ENCODE measurements at places on chromosomes 3 and 15.
A peak's percentile ranks its signal among the peaks of the same experiment; 100 is the strongest.

DNA sequence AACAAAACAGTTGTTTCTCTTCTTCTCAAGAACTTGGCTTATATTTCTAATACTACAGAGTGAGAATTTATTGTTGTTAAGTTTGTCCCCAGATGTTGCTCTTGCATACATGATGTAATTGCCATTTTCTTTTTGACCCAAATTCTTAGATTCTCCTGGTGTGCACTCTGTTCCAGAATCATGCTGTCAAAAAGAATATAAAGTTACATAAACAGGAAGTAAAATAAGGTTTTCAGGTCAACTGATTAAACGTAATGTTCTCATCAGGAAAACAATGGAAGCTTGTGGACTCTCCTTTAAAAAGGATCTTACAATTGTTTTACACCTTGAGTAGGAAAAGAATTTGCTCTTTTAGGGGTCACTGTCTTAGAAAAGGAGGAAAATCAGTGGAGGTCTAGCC, 121.8 kb downstream of the ADAM10 start:
- no peak for DNase-seq

- DNase-seq = no peak
Observed at GRCh38 chr15:68990231-68990991, 24.1 kb upstream of the NOX5 start.

- DNase-seq = no peak
Observed at GRCh38 chr15:82129761-82130160, 83.9 kb upstream of the MEX3B start.

DNA sequence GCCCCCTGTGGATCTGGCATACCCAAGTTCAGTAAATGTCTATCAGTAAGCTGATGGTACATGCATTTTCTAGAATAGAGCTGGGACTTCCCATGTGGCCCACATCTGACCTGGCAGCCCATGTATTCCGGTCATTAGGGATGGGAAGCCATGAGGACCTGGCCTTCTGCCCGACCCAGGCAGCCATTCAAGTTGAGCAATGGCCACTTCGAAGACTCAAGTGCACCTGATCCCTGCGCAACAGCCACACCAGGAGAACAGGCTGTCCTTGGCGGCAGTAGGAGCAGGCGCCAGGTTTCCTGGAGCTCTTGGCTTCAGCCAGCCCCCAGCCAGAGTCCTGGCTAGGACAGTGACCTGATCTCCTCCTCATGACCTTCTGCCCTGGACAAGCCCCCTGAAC, 14.6 kb downstream of the HEMK1 start:
- DNase-seq = no peak

GRCh38 chr3:23752126-23752525, 53.6 kb upstream of the UBE2E1 start:
- DNase-seq = peak; percentile 93

GRCh38 chr15:68572309-68572708, 6.5 kb upstream of the CORO2B start:
- DNase-seq = no peak

GRCh38 chr3:22846566-22846965, 356.6 kb upstream of the UBE2E2 start:
- DNase-seq = no peak

DNA sequence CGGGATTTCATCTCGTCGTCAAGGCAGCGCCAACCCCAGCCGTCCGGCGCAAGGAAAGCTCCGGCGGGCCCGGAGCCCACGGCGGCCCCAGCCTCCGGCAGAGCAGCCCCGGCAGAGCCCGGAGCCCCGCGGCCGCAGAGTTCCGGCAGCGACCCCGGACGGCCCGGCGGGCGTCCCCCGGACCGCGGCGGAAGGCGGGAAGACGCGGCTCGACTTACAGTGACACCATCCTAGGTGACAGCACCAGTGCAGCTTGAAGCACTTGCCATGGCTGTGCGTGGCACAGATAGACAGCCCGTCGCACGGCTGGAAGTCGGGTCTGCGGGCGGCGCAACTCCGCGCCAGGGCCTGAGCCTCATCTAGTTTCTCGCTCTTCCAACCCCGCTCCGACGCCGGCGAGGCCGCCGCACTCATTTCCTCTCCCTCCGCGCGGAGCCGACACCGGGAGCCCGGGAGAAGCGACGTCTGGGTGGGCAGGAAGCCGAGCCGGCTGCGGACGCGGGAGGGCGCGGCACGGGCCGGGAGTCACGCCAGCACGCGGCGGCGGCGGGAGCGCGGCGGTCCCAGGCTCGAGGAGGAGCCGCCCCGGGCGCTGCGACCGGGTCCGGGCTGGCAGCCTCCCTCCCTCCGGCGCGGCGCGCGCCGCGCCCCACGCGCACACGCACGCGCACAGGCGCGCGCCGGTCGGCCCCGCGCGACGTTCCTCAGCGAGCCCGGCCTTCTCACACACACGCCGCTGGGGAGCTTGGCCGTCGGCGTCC, at the start of gene C3orf70:
Gene C3orf70, minus strand, starts transcription at position 651 of the 761 bp plus-strand sequence. Its CDS starts 237 bp downstream, at position 414.
- peak; percentile 71 for DNase-seq

DNA sequence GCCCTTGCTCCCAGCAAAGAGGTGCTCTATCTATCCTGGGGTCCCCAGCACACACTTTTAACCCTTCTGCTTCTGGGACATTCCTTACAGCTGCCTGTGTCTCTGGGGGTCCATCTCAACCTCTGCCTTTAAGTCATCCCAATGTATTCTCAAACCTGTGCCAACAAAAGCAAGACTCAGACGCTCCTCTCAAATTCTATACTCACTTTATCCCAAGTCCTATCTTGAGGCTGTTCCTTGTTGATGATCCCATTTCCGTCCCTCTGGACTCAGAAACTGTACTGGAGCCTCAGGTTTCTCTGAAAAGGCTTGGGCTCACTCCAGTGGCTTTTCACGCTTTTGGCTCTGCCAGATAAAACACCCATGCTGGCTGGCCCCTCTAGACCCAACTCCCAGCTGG, 69.7 kb downstream of the XXYLT1 start:
- no peak for DNase-seq

GRCh38 chr3:37863949-37864822, 2.5 kb downstream of the CTDSPL start:
- peak; percentile 77 for DNase-seq

- no peak for DNase-seq
Observed at GRCh38 chr15:71683411-71684274, 126.7 kb upstream of the NR2E3 start.

- peak; percentile 46 for DNase-seq
Observed at GRCh38 chr15:77025083-77025901, 30.4 kb downstream of the PSTPIP1 start.

- peak; percentile 71 for DNase-seq
Observed at GRCh38 chr3:160133757-160134156, 91.5 kb upstream of the C3orf80 start.

DNA sequence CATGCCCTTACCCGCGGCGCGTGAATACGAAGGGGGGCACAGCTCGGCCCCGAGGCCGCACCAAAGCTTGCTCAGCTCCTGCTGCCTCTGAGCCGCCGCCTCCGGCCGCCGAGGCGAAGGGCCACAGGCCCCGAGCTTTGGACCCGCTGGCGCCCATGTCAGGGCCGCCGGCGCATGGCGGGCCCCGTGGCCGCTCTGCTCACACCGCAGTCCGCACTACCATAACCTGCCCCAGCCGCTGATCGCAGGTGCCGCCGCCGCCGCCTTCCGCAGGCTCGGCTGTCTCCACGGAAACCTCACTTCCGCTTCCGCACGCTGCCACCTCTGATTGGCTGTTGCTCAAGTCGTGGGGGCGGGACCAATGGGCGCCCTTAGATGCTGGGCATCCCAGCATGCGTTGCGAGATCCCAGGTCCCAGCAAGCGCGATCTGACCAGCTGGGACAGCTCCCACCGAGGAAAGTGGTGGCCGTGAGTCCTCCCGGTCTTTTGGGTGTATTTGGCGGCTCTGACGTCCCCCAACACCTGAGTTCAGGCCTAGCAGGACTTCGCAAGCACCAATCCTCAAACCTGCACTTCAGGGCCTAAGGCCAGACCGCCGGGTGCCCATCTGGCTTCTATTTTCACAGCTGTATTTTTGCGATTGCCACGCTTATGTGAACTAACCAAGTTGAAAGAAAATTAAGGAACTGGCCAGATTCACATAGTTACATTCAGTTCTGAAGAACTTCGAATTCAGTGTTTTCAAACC, at the start of gene TUSC2:
Gene TUSC2, minus strand, starts transcription at position 281 of the 749 bp plus-strand sequence. Its CDS starts 124 bp downstream, at position 157.
- DNase-seq = peak; percentile 98

GRCh38 chr3:10563396-10563795, 58.0 kb upstream of the ATP2B2 start:
- DNase-seq = no peak

DNA sequence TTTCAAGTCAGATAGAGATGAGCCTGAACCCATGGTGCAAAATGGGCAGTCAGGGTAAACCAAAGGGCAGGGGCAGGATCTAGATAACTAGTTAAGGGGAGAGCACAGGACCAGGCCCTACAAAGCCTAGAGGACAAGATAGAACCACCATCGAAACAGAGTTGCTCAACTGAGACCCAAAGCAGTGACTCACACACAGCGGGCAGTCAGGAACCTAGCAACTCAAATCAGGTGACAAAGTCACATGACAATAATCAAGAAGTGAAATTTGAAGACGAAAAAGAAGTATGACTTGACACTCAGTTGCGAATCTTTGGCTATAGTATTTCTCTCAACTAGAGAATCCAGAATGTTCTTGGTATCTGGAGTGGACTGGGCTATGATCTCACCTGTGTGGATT, 136.0 kb upstream of the PTPRG start:
- DNase-seq = no peak

DNA sequence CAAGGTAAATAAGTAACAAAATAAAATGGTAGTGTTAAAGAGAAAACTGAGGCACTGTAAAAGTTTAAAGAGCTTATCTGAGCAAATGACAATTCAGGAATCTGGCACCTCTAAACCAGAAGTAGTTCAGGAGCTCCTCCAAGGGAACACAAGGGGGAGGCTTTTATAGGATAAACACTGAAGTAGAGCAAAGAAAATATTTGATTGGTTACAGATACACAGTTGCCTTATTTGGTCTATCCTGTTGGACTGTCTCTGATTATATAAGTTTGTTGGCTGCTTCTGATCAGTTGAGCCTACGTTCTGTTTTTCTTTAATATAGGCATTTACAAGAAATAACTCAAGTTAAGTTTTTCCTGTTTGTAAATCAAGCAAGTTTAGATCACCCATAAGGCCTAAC, 146.9 kb downstream of the ERC2 start:
- DNase-seq = no peak

DNA sequence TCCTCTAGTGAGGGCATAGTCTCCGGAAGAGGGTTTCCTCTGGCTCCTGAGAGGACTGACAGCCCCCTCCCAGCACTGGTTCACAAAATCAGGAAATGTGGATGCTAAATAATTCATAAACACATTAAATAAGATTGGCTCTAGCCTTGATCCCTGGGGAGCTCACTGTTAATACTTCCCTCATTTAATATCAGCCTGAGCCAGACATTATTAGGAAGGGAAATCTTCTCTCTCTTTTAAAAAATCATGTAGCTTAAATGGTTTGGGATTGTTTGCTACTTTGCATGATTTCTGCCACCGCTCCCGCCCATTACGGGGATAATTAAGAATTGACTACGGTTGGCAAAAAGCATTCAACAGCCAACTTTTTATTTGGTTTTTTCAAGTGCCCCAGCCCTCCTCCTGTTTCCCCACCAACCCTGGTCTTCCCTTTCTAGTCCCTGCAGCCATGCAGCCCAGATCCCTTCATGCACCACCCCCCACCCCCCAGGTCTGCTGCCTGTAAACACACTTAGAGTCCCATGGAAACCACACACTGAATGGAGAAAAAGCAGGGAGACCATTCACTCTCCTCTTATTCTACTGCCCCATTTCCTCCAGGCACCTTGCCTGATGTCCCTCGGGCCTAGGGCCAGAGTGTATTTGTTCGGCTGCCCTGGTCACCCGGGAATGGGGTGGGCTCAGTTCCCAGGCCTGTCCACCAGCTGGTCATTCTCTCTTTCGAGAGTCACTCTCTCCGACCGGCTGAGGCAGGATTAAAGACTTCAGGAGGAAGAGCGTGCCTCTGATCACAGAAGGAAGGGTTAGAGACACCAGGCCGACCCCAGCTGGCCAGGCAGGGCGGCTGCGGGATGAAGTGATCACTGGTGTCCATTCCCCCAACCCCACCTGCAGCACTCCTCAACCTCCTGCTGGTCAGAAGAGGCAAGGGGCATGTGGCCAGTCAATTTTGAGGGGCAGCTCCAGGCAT, 45.1 kb downstream of the SEMA5B start:
- DNase-seq = peak; percentile 78

- peak; percentile 53 for DNase-seq
Observed at GRCh38 chr15:101063891-101064794, 145.0 kb downstream of the LRRK1 start.

DNA sequence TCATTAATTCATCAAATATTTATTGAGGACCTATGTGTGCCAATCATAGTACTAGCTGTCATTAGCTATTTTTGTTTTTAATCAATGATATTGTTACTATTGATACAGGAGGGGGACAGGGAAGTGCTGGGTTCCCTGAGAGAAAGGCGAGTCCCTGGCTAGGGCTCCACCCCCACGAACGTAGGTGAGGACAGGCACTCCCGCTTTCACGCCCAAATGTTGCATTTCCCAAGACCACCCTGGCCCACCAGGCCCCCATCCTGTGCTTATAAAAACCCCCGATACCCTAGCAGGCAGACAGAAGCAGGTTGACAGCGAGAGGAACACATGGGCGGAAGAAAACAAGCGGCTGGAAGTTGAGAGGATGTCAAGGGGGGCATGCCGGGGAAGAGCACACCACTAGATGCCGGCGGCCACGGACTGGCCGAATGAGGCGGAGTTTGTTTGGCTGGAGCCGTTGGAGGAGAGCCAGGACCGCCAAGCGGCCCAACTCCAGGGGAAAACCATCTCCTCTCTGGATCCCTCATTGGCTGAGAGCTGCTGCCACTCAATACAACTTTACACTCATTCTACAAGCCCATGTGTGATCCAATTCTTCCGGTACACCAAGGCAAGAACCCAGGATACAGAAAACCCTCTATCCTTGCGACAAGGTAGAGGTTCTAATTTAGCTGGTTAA, 798.7 kb upstream of the SEMA6D start:
- no peak for DNase-seq

DNA sequence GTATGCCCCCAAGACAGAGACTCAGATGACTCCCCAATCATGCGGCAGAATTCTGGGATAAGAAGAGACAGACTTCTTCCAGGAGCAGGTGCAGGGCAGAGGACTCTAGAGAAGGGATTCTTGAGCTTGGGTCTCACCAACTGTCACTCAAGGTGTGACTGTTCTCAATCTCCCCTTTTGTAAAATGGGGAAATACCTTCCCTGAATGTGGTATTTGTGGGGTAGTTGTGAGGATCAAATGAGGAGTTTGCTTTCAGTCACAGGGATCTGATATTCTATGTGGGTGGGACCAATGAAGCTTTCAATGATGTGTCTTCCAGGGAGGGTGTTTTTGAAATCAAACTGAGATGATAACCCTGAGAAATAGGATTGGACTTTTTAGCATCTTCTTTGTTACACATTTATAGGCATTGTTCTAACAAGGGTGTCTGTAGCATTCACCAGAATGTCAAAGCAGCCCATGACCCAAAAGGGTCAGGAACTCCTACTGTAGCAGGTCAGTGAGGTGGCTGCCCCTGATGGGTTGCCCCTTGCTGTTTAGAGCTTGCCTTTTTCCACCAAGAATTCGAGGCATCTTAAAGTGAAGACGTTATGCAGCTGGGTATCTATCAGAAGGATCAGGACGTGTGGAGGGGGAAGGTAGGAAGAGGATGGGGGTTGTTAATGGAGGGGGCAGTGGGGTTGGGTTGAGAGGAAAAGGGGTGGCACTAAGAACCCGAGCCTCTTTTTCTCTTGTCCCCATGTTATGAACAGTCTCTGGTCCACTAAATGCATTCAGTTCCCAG, 28.8 kb downstream of the UMPS start:
- no peak for DNase-seq

- DNase-seq = no peak
Observed at GRCh38 chr3:31755926-31756658, 223.4 kb downstream of the STT3B start.

GRCh38 chr3:190694335-190695001, 168.0 kb downstream of the GMNC start:
- DNase-seq = no peak

All from islet precursor cell (in vitro differentiated cells).